ENCODE measurements at places on chromosomes 11 and 22. TPM values are rescaled to one million over a fixed set of nuclear protein-coding genes. Genes with fewer than 3 reads are reported as not detected.

MUC6 gene
- total RNA-seq = not detected

GRCh38 chr11:61092280-61092766, 10.0 kb upstream of the CD5 start:
- DNase-seq = peak; percentile 28
- H3K27me3 ChIP-seq = no peaks in the 10 kb centered on the region
- H3K4me1 ChIP-seq = no peaks in the 10 kb centered on the region
- H3K4me3 ChIP-seq = no peak overlapping the region
- no peaks in the 10 kb centered on the region for H3K36me3 ChIP-seq
- H3K27ac ChIP-seq = no peak overlapping the region

- no peak overlapping the region for H3K27ac ChIP-seq
- no peak overlapping the region for H3K4me3 ChIP-seq
- H3K4me1 ChIP-seq = peaks cover 30% of the 10 kb centered on the region
- H3K36me3 ChIP-seq = no peaks in the 10 kb centered on the region
These were observed 5.9 kb downstream of the ASCL2 start for GRCh38 chr11:2264366-2265053.

CPSF7 gene
- 59.8 TPM for total RNA-seq

GRCh38 chr22:20783844-20784723, 10.2 kb downstream of the SERPIND1 start:
- no peak overlapping the region for H3K4me3 ChIP-seq
- H3K27ac ChIP-seq = no peak overlapping the region
- H3K27me3 ChIP-seq = no peaks in the 10 kb centered on the region
- DNase-seq = no peak

GRCh38 chr11:120130991-120131760, 6.7 kb downstream of the TRIM29 start:
- peak; percentile 17 for DNase-seq
- H3K4me1 ChIP-seq = no peaks in the 10 kb centered on the region
- H3K36me3 ChIP-seq = no peaks in the 10 kb centered on the region
- H3K27ac ChIP-seq = no peak overlapping the region

GRCh38 chr22:46036558-46037408, 59.8 kb upstream of the WNT7B start:
- H3K27me3 ChIP-seq = no peaks in the 10 kb centered on the region
- DNase-seq = peak; percentile 46
- H3K36me3 ChIP-seq = no peaks in the 10 kb centered on the region

CASP4 gene
- 103 TPM for total RNA-seq

- no peak overlapping the region for H3K4me3 ChIP-seq
- peaks cover 25% of the 10 kb centered on the region for H3K4me1 ChIP-seq
- peak; percentile 53 for DNase-seq
- H3K36me3 ChIP-seq = no peaks in the 10 kb centered on the region
These were observed 54.8 kb upstream of the FDX1 start for GRCh38 chr11:110374921-110375320.

Data from upper lobe of left lung (tissue), 6 donors.